ENCODE measurements at places on chromosomes 16 and 17.

- DNase-seq, result no peak
Observed at GRCh38 chr16:67357561-67357960, 30.9 kb downstream of the LRRC36 start.

DNA sequence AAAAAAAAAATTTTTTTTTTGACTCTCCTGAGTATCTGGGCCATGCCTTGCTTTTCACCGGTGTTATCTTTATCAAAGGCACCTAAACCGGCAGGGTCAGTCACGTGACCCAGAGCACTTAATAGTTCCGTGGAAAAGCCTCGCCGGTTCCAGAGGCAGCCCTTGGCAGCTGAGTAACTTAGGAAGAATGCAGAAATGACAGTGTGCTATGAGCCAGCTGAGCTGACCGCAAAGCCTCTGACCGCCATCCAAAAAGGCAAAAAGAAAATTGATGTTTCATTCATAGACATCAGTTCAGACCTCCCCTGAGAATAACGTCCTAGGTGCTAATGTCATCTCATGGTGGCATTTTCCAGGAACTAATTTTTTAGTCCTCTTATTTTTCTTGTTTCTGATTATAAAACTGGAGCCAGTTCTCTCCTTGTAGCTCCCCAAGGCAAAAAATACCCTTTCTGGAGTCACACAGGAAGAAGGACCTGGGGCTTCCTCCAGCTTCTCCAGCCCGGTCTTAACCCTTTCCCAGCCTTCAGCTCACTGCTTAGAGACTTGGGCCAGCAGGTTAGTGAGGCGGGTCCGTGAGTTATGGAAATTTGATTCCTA is 122.6 kb downstream of the SOCS1 start:
- no peak for DNase-seq

GRCh38 chr16:85584819-85585282 is 28.3 kb upstream of the GSE1 start:
- no peak for DNase-seq

- DNase-seq, result no peak
Observed at GRCh38 chr16:6926341-6926740, 406.3 kb upstream of the RBFOX1 start.
